ENCODE measurements at places on chromosomes 6 and 20.

- DNase-seq: no peak
Measured at GRCh38 chr6:70874181-70874913, 82.5 kb downstream of the B3GAT2 start.

GRCh38 chr6:37438930-37439329, 5.9 kb downstream of the CMTR1 start:
- DNase-seq: no peak

DNA sequence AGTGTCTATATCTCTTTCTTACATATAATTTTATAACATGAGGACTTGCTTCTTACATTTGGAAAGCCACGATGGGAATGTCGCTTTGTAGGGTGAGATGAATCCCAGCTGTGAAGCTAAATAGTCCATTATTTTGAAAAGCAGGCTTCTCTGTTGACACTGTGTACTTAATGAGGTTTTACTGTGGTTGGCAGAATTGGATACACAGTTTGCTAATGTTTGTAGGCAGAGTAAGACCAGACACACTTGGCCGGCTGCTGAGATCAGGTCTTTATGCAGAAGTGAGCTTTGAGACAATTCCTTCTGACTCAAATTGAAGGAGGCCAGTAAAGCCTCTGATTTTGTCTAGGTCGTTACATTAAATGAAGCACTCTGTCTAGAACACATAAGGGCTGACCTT, 93.0 kb downstream of the NDUFAF5 start:
- DNase-seq: no peak

DNA sequence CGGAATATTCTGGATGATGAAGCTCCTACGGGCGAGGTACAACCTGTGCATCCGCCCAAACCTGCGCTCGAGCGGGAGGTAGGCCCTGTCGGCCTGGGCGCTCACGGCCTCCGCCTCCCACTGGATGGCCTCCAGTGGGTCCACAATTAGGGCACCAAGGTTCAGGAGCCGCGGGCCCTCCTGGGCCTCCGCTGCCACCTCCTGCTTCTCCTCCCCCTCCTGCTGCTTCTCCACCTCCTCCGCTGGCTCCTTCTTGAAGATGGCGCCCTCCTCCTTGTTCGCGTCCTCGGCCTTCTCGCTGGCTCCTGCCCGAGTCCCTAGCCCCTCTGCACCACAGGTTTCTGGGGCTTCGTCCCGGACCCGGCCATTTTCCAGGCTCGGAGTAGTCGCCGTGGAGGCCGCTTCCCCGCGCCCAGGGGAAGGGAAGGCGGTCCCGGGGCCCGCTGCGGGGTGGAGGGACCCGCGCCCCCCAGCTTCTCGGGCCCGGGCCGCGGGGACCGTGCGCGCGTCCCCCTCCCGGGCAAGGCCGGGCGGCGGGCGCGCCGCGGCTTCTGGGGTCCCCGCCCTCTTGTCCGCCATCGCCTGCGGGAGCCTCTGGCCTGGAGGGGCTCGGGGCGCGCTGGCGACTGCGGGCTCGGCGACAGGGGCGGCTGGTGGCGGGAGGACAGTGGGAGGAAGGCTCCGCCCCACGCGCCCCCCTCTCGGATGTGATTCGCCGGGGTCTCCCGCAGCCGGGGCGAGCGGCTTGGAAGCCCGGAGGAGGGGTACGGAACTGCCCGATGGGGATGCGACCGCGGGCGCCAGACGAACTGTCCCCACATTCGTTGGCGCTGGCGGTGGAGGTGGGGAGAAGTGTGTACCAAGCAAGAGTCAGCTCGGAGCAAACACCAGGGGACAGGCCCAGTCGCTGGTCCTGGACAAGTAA, 17.6 kb downstream of the PLAGL2 start:
- DNase-seq: peak; percentile 8

DNA sequence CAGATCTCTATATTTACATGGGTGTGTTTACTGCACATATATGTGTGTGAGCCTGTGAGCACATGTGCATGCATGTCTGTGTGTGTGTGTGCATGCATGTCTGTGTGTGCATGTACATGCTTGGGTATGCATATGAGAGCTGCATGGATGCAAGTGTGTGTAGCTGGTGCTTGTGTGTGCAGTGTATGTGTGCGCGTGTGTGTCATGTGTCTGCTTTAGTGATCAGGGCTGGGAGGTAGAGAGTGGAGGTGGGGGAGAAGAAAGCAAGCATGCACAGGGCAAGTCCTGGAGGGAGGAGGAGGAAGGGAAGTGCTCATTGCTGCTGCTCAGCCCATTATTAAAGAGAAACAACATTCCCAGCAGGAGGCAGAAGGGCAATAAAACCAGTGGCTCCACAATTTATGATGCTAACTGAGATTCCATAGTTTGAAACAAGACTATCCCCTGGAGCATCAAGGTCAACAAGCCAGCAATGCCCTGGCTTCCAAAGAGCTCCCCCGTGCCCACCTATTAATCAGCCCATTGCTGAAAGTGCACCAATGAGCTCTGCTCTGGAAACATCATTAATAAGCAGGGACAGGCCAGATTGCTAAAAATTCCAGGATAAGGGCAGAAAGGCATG, 414.0 kb downstream of the MAFB start:
- DNase-seq: no peak

- no peak for DNase-seq
Measured at GRCh38 chr6:78770765-78771164, 96.6 kb upstream of the IRAK1BP1 start.

- DNase-seq: no peak
Measured at GRCh38 chr6:148513145-148514071, 170.8 kb downstream of the SASH1 start.

GRCh38 chr6:141398949-141399348, 733.8 kb upstream of the GJE1 start:
- DNase-seq: no peak

DNA sequence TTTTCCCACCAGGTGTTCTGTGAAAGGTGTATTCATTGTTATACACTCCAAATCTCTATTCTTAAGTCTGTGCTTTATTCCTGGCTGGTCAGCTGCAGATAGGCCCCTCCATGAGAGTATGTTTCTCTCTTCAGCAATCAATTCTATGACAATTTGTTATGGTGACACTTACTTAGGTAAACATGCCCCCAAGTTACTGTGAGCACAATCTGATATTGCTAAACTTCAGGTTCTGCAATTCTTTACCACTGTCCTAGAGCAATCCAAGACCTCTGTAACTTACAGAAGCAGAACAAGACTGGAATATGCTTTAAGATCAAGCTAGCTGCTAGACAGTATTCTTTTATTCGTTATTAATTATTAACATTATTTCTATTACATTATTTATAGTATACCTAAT, 391.9 kb downstream of the FRK start:
- no peak for DNase-seq

- no peak for DNase-seq
Measured at GRCh38 chr20:11469795-11470435, 447.8 kb upstream of the BTBD3 start.

- DNase-seq: no peak
Measured at GRCh38 chr6:82408952-82409431, 45.4 kb downstream of the TPBG start.

- no peak for DNase-seq
Measured at GRCh38 chr6:77123527-77123926, 339.8 kb downstream of the HTR1B start.

- DNase-seq: no peak
Measured at GRCh38 chr20:21569586-21569985, 55.7 kb upstream of the NKX2-2 start.

DNA sequence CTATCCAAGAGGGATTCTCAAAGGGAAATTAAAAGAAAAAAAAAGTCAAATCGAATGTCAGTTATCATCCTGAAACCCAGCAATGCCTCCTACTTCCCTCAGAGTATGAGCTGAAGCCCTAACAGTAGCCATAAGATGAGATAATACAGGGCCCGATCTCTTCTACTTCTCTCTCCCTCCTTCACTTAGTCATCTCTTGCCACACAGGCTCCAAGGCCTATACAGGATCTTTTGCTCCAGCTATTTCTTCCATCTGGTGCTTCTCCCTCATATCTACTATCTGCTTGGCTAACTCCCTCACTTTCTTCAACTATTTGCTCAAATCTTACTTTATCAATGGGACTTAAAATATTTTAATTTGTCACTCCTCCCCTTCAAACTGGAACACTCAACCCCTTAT, 215.3 kb downstream of the RNGTT start:
- DNase-seq: no peak

DNA sequence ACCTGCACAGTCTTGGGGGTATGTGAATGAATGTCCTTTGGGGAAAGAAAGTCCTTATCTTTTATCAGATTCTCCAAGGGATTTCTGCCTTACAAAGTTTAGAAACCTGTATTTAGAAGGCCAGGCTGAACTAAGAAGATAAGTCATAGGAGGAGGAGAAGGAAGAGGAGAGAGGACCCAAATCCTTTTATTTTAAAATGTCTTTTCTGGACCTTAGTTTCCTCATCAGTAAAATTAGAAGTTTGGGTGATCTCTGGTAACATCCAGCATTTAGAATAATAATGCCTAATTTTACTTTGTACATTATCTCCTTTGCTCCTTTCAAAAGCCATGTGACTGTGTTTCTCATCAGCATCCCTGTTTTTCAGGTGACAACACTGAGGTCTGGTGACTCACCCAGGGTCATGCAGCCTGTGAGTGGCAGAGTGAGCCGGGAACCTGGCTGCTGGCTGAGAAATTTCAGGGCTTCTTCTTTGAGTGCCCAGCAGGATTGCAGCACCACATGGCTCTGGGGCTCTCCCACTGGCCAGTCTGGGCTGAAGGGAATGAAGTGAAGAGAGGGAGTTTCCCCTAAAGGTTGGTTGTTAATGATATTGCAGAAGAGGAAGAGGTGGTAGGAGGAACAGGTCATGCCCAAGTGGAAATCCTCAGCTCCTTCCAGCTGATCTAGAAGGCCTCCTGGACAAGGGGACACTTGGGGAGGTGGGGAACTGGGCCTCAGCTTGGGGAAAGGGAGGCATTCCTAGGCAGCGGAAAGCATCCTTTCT, 34.0 kb downstream of the VEGFA start:
- no peak for DNase-seq

DNA sequence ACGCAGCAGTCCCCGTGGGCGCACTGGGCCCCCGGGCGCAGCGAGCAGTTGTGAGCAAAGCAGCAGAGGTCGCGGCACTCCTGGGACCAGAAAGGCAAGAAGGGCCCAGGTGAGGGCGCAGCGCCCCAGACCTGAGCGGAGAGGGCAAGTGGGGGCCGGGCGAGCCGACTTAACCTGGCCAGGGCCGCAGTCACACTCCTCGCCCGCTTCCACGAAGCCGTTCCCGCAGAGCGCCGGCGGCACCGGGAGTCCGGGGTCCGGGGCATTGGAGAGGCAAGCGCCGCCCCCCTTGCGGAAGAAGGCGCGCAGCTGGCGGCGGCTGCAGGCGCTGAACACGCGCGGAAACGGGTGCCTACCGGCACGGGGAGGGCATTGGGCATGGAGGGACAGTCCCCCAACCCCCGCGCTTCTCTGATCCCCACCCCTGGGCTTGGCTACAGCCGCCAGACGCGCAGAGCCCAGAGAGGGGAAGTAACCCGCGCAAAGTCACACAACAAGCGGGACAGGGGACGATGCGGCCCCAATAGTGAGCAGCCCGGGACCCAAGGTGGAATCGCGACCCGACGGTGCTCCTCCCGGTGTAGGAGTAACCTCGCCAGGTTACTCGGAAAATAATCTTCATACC, 9.2 kb downstream of the ADAM33 start:
- DNase-seq: no peak

- no peak for DNase-seq
Measured at GRCh38 chr6:5025911-5026819, 22.3 kb upstream of the RPP40 start.

DNA sequence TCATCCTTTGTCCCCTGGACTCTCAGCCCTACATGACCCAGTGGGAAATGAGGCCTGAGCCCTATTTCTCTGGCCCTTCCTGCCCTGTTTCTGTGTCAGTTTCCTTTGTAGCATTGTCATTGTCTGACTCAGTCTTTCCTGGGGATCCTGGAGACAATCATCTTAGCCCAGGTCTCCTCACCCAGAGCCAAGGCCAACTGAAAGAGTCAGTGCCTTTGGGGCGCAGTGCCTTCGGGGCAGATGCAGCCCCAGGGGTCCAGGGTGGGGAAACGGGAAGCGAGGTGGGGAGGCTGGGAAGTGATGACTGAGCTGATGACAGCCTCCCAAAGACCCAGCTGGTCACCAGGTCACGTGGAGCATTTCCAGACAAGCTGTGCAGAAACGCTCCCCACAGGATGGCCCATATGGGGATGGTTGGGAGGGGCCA, 93.3 kb upstream of the SULF2 start:
- DNase-seq: no peak

DNA sequence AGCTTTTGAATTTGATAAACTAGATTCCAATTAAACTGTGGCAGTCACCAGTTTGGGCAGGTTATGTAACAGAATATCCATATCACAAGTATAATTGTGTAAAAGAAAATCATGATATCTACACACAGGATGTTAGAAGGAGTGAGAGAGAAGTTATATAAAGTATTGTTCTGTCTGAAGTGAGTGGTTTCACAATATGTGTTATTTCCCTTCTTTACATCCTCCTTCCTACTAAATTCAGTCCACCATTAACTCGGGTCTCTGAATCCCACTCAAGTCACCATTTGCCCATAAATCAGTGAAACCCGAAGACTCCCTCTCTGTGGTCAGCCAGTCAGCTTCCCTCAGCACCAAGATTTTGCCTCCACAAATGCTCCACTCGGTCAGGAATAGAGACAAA, 796 bp downstream of the HLA-DQB1 start:
- no peak for DNase-seq

DNA sequence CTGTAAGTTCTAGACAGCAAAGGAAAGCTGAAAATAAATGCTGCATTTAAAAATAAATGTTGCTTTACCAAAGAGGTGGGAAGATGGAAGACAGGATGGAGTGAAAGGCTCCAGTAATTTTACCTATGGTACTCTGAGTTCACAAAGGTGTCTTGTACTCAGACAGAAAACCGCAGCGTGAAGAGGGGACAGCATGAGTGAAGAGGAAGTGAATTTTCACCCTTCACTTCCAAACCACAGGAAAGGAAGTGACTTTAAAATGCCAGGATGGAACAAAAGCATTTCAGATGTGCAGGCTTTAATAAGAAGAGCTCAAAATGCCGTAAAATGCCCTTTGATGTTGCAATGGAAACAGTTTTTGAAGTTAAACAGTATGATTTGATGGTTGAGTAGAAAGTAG, 91.2 kb upstream of the TINAG start:
- no peak for DNase-seq

DNA sequence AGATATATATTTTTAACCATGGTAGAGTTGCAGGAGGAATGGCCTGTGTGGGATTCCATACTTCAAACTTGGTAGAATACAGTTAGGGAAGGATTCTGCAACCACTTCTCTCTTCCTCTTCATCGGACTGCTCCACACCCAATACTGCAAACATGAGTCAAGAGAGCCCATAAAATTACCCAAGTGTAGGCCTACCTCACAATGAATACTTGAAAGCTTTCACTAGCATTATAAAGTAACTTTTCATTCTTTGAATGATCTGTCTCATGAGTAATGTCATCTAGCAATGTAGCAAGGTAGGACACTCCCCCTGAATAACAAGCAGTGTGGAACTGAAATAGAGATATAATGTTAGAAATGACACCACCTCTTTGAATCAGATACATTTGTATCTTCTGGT, 79.4 kb downstream of the FOXC1 start:
- no peak for DNase-seq

- no peak for DNase-seq
Measured at GRCh38 chr6:80319196-80319595, 212.7 kb downstream of the BCKDHB start.
